Kasumi-1 (cell line): ENCODE measurements at places on chromosomes 5 and 9.

- DNase-seq: no peak
Measured at GRCh38 chr9:8364026-8364752, 564.6 kb upstream of the DMAC1 start.

DNA sequence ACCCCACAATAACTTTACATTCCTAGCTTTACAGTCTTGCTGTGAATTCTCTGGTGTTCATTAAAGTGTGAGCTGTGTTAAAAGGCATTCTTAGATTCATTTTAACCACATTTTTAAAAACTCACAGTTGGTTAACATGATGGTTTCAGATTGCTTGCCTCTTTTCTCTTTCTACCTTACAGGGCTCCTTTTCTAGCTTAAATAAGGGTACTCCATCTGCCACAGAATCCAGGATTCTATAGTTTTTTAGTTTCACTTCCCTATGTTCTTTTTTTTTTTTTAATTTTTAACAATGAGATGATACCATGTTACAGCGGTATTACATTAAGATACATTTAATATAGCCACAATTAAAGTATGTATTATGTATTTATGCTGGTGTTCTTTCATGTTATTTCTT, 3.9 kb upstream of the FBXO4 start:
- DNase-seq: no peak

DNA sequence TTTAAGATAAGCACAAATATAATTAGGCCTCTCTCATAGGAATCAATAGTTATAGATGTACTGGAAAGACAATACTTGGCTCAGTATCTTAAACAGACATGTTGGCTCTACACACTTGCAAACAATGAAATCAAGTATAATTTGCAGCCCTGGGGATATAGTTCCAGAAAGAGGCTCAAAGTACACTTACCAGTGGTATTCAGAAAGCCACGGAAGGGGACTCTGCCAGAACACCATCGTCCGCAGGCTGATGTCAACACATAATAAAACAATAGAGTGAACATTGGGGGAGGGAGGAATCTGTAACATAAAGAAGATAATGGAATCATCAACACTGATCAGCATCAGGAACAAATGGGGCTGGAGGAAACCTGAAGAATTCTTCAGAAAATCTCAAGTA, 31.2 kb upstream of the EBF1 start:
- no peak for DNase-seq

GRCh38 chr5:116751684-116752083, 177.1 kb upstream of the SEMA6A start:
- DNase-seq: no peak
